ENCODE measurements at places on chromosomes 3 and 15.
A peak's percentile ranks its signal among the peaks of the same experiment; 100 is the strongest.

DNA sequence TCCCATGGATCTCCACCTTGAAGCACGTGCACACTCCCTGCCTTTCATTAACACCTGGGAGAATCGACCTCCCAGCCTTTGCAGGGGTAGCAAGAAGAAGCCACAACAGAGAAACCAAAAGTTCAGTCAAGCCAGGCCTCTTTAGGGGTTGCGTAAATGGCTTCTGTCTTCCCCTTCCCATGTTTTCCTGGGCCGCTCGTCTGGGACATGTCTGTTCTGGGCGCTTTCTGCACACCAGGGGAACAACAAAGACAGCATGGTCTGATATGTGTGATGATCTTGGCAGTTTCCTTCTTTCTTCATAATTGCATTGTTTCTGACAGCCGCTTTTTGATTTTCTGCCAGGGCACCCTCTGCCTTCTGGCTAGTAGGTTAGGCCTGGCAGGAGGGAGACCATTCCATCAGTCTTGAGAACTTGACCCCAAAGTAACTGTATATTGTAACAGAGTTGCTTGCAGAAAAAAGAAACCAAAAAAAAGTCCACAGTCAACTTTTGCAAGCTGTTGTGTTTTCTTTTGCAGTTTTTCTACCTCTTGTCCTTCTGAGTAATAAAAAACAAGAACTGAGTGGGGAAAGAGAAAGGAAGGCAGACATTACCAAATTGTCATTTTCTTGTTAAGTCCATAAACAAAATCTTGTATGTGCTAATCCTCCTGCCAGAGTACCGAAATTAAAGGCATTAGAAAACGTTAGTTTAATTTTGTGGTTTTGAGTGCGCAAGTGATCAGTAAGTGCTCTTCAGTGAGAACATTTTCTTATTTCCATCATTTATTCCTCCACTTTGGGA lies 56.0 kb upstream of the FURIN start:
- no peaks in the 10 kb centered on the region for H3K27me3 ChIP-seq
- DNase-seq, result no peak
- H3K27ac ChIP-seq, result no peak overlapping the region

- H3K27me3 ChIP-seq, result no peaks in the 10 kb centered on the region
- no peaks in the 10 kb centered on the region for H3K4me1 ChIP-seq
- no peak overlapping the region for H3K27ac ChIP-seq
- DNase-seq, result no peak
- H3K4me3 ChIP-seq, result no peak overlapping the region
Measured at GRCh38 chr3:160044121-160044520, 55.5 kb downstream of the IL12A start.

DNA sequence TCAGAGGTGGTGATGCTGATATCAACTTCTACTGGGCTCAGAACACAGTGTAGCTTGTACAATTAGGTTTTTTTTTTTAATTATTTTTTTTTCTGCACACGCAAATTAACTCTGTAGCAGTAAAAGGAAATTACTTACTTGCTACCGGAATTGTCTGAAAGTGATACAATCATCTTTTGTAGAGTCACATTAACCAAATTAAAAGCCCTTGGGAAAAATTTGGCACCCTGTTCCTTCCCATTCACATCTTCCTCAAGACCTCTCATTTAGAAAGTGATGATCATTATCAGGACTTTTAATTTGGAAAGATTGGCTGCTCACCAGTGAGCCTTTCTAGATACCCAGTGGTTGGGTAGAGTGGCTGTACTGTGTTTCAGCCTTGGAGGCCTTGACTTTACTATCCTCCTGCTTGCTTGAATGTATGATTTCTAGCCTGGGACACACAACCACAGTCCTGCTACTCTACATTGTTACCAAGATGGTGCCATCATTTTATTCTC lies 158.3 kb downstream of the ECT2 start:
- H3K4me1 ChIP-seq, result no peaks in the 10 kb centered on the region
- no peak for DNase-seq
- H3K4me3 ChIP-seq, result no peak overlapping the region
- no peaks in the 10 kb centered on the region for H3K27me3 ChIP-seq

GRCh38 chr15:31352339-31352751 lies 25.7 kb downstream of the KLF13 start:
- H3K36me3 ChIP-seq, result no peaks in the 10 kb centered on the region
- peaks cover 3% of the 10 kb centered on the region for H3K4me1 ChIP-seq
- H3K27me3 ChIP-seq, result no peaks in the 10 kb centered on the region
- no peak for DNase-seq
- H3K4me3 ChIP-seq, result no peak overlapping the region

DNA sequence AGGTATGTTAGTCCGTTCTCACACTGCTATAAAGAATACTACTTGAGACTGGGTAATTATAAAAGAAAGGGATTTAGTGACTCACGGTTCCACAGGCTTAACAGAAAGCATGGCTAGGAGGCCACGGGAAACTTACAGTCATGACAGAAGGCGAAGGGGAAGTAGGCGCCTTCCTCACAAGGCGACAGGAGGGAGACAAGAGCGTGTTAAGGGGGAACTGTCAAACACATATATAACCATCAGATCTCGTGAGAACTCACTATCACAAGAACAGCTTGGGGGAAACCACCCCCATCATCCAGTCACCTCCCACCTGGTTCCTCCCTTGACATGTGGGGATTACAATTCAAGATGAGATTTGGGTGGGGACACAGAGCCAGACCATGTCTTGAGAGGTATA lies 30.4 kb downstream of the SPRED1 start:
- H3K27ac ChIP-seq, result no peak overlapping the region
- no peak overlapping the region for H3K4me3 ChIP-seq
- peak; percentile 32 for DNase-seq
- H3K36me3 ChIP-seq, result no peaks in the 10 kb centered on the region

DNA sequence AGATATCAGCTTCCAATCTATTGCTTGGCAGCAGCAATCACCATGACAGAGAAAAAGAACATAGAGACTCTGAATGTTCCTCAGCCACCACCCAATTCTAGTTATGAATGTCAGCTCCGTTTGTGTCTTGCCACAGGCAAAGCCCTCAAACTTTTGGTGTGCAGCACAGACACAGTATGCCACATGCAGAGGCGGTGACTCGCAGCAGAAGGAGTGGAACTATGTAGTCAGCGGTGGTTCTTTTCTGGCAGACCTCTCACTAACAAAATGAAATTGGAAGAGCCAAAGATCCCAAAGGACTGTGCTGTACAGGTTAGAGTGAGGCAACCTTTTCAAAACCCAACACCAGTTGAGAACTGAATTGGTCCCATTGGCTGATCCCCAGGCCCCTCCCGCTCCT lies 220.9 kb downstream of the SLC9A9 start:
- no peaks in the 10 kb centered on the region for H3K36me3 ChIP-seq
- no peak for DNase-seq
- H3K27ac ChIP-seq, result no peak overlapping the region

DNA sequence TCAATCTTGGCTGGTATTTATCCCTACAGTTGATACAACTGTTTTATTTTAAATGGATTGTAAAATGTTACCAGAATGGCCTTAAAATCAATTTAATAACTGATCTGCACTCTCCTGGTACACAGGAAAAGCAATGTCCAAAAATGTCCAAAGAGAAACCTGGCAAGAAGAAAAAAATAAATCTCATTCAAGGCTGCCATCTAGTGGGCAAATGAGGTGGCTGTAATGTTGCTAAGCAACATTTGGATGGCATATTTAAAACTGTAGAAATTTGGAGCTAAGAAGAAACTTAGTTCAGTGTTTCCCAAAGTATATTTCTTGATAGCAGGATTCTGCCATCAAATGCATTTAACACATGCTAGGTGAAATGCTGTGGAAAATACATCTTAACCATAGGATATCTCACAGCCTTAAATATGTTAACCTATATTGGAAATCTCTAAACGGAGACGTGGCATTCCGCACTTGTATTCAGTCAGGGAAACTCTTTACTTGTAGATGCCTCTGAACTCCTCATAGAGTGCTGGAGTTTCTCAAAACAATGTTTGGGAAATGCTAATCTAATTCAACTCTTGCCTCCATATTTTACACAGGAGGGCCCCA lies 216.8 kb downstream of the ERC2 start:
- H3K27me3 ChIP-seq, result no peaks in the 10 kb centered on the region
- H3K27ac ChIP-seq, result no peak overlapping the region
- H3K4me3 ChIP-seq, result no peak overlapping the region
- H3K36me3 ChIP-seq, result no peaks in the 10 kb centered on the region
- peak; percentile 56 for DNase-seq

All from mesendoderm (in vitro differentiated cells).